Upper lobe of right lung (tissue), 1 donor: ENCODE measurements at places on chromosomes 2 and 18.

DNA sequence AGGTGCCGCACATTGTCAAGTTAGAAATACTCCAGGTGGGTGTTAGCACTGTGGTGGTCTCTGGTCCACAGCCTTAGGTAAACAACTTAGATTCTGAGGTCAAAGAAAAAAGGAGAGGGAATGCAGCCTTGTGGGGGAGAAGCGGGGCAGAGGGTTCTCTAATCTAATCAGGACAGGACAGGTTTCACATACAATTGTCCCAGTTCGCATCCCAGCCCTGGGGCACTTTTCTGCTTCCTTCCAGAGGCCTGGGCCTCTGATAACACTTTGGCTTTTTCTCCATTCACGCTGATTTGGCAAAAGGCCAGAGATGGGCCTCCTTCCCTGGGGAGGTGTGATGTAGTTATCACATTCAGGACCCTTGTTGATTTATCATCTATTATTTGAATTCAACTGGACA, 32.5 kb downstream of the SLC1A4 start:
- no peak for DNase-seq

DNA sequence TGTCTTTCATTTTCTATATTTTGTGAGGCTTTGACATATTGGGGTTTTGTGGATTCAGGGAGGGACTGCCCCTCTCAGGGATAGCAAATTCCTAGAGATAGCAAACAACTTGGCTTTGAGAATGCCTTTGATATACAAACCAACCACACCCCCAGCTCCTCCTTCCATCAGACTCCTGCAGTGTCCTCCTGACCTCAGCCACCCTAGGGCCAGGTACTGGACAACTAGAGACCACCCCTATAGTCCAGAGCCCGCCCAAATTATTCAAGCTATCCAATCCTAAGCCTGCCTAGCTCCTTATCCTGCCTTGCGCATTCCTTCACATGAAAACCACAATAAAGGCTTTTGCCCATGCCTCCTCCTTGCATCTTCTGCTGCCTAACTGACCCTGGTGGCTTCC, 22.9 kb upstream of the STAM2 start:
- DNase-seq, result no peak

- DNase-seq, result no peak
These were observed 140.3 kb upstream of the DDX18 start for GRCh38 chr2:117674172-117674571.

- DNase-seq, result no peak
These were observed 312.7 kb downstream of the ETAA1 start for GRCh38 chr2:67709835-67710234.

- no peak for DNase-seq
These were observed 13.5 kb upstream of the STK17B start for GRCh38 chr2:196184921-196185320.

DNA sequence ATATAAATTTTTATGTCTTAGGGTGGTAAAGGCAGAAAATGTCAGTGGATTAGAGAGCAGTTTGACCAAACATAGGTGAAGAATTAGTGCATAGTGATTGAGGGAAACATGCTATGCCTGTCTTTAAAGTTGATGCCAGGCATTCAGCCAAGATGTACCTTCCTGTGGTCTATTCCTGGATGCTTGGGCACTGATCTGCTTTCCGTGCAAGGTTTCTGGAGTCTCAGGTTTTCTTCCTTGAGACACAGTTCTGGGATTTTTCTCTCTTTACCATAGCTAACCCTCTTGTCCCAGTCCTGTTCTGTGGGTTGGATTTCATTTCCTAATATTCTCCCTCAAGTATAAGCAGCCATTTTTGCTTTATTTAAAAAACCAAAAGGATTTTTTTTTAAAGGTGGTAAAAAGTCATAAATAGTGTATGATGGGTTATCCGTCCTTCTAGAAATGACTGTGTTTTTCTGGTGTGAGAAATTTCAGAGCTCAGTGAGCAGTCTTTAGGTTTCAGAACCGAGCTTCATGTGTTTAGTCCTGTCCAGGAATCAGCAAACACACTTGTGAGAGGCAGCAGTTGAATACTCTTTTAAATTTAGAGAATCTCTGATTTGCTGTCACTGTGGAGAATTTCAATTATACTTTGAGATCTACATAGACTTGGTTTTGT, 43.0 kb upstream of the CYBRD1 start:
- no peak for DNase-seq

DNA sequence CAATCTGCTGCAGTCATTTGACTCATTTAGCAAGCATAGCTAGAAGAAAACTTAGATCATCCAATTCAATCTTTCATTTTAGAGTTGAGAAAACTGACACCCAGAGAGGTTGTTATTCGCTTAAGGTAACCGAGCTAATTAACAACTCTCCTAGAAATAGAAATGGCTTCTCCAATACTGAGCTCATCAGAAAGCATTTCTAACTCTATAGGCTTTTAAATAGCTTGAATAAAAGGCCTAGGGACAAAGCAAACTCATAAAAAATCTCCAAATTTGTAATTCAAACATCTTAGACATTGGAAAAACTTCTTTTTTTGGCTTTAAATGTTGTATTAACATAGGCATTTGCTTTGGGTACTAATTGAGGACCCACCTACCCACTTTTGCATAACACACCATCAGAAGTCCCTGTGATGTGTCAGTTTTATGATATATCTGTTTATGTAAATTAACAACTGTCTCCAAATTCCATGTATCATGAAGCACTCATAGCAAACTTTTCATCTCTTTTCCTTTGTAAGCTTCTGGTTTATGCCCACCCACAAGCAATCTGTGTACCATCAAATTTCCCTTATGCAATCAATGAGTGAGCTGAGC, 343.9 kb upstream of the CHST9 start:
- no peak for DNase-seq

DNA sequence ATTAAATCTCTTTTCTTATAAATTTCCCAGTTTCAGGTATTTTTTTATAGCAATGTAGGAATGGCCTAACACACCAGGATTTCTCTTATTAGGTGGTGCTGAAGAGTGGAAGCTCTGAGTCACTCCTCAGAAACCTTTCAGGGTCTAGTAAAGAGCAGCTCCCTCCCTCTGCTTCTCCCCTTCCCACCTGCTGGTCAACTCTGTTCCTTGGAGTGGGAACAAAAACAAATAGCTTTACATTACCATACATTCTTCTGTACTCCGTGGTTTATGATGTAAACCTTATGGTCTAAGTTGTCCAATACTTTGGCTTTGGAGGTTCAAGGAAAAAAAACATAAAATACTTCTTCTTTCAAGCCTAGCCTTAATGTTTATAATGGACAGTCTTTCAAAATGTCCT, 2.7 kb upstream of the IL1R1 start:
- no peak for DNase-seq

DNA sequence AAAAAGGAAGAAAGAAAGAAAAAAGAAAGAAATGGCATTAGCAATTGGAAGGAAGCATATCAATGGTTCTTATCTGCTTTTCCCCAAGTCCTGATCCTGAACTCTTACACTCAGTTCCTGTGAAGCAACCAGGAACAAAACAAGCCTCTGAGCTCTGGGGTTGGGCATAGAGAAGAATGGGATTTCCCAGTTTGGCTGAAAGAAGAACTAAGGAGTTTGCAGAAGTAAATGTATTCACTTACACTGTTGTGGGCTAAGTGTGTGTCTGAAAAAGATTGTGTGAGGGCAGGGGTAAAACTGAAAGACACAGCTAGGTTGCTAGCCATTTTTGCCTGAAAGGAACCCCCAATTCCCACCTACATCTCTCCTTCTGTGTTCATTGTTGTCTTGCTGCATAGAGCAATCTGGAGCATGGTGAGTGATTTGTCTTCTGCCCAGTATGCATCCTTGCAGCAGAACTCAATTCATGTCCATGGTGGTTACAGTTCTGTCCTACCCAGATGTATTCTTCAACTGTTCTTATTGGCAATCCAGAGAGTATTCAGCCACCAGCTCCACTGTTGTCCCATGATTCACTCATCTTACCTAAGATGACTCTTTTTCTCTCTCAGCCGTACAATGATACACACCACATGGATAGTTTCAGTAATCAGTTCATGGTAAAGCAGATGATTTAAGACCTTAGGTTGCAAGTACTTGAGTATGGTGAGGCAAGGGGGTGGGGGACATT, 348.7 kb downstream of the ARHGAP15 start:
- DNase-seq, result no peak

- DNase-seq, result no peak
These were observed 28.7 kb upstream of the ZEB2 start for GRCh38 chr2:144548532-144549191.

DNA sequence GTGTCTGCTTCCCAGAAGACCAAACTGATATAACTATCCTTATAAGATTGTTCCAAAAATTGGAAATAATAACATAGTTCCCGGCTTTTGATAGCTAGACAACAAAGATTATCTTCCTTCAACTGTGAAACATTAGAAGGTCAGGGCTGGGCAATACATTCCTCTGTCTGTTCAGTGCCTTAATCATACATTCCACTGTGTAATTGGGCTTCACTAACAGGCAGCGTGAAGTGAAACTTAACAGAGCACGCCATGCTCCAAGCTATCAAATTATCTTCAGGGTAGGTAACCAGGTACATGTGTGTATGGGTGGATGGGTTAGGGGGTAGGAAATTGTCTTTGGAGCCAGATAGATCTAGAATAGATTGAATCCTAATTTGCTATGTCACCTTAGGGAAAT, 23.5 kb upstream of the ARL5A start:
- DNase-seq, result no peak

- DNase-seq, result no peak
These were observed 298.9 kb downstream of the EIPR1 start for GRCh38 chr2:3078684-3079083.

- no peak for DNase-seq
These were observed 84.5 kb downstream of the HIBCH start for GRCh38 chr2:190235101-190235500.

GRCh38 chr18:55381277-55381676, 206.7 kb downstream of the TCF4 start:
- no peak for DNase-seq

GRCh38 chr2:68974946-68975665, 670 bp downstream of the GKN1 start:
- no peak for DNase-seq

DNA sequence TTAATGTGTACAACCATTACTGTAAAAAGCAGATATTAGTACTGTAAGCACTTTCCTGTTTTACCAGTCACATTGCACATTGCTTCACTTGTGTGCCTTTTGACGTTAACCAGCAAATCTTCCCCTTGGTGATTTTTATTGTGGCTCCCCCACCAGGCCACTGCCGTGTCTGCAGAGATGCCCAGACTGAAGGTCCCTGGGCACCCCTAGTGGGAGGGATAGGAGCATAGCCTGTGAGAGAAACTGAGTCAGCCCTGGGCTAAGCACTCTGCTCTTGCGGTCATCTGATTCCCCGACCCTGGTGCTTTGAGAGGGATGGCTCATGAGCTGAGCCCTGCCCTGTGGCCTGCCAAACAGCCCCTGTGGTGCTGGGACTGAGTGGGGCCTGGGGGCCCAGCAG, 73.4 kb downstream of the INPP4A start:
- no peak for DNase-seq

DNA sequence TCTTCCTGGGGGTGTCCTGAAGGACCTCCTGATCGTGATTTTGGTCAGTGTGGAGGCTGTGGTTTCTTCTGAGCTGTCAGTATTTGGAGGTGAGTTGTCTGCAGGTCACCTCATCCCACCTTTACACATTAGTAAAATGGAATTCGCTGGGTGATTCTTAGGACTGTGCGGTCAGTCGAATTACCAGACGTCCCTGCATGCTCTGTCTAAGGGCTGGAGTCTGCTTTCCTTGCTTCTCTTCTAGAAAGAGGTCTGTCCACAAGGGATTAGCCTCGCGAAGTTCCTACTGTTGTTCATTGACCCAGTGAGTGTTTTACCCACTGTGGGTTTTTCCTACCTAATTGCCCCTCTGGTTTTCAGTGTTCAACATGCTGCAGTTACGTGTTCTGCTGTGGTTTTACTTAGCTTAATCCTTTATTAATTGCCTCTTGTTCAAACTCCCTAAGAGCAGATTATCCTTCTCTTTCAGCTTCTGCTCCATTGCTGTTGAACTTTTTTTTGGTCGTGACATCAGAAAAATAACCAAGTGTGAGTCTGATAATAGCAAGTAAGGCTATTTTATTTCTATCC, 183.4 kb downstream of the NEDD4L start:
- no peak for DNase-seq

DNA sequence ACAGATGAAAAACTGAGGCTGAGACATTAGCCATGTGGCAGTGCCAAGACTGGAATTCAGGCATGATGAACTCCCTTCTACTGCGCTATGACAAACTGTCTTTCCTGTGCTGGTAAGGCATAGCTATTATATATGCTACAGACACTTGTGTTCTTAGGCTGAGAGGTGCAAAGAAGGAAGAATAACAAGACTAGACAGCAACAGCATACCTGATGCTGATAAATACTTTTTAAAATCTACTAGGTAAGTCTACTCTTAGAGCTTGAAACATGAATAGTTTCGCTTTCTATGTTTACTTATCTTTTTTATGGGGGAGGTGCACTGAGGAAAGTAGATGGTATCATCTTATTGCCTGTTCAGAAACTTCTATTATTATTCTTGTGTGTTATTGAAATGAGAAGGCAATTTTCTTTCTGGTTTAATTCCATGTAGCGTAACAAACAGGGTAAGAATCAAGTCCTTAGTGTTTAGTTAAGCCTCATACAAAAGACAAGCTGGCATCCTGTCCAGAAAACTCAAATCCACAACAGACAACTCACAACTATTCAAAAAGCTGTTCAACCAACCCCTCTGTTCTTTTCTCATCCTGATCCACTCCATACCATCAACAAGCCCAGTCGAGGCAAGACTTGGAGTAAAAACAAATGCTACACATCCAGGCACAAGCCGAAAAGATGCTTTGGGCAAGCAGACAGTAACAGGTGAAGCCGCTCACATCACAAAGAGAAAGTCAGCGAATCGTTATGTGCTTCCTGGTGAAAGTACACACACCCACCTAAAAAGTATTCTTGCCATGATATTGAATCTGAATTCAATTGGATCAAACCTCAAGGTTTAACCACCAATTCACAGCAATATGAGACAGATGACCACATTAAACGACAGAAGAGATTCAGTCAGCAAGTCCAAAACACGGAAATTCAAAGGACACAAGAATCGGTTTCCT, 1.5 kb downstream of the TTC32 start:
- no peak for DNase-seq

GRCh38 chr2:238286095-238286494, 2.3 kb downstream of the PER2 start:
- no peak for DNase-seq

DNA sequence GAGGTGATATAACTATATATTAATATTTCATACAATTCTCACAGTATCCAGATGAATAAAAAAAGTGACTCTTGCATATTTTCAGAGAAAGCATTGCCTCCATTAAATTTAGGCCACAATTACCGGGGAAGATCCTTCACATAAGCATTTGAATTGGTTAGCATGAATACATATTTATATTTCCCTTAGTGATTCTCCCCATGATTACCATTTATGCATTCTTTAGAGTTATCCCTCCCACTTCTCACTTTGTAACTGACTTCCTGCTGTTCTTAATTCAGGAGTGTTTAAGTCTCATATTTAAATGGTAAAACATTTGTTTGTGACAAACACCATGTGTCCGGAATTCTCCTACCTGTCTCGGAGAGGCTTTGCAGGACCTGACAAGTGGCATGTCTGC, 523.4 kb downstream of the CCDC85A start:
- no peak for DNase-seq

GRCh38 chr18:31977270-31977872, 34.4 kb upstream of the TRAPPC8 start:
- no peak for DNase-seq

- no peak for DNase-seq
These were observed 103.4 kb upstream of the MSH2 start for GRCh38 chr2:47299555-47299954.
